ENCODE measurements at places on chromosomes 3 and 15.

- peak; percentile 73 for DNase-seq
These were observed 353.5 kb downstream of the MCTP2 start for GRCh38 chr15:94584833-94585244.

- no peak for DNase-seq
These were observed 88.9 kb upstream of the CCNL1 start for GRCh38 chr3:157248590-157249422.

- no peak for DNase-seq
These were observed 27.7 kb downstream of the EMC4 start for GRCh38 chr15:34252545-34252944.

DNA sequence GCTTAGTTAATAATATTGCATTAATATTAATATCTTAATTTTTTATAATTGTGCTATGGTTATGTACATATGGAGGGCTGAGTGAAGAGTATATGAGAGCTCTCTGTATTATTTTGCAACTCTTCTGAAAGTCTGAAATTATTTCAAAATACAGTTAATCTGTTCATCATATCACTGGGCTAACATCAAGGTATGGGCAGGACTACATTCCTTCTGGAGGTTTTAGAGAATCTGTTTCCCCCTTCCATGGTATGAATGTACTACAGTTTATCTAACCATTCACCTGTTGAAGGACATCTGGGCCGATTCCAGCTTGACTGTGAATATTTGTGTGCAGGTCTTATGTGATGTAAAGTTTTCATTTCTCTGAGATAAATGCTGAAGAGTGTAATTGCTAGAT, 5.1 kb downstream of the IL20RB start:
- no peak for DNase-seq

DNA sequence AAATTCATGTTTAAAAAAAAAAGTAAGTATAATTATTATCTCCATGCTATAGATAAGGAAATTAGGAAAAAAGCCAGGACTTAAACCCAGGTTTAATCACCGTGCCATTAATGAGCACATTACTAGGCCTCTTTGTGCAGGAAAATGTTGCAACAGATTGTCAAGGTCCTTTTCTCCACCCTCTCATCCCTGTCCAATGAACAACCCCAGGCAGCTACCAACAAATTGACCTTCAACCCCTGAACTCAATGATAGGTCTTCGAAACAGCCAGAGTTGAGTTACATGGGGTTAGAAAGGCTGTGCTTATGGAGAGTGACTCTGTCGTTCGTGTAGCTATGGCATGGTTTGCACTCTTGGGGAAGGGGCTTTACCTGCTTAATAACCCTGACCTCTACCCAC, 84.2 kb upstream of the CTNNB1 start:
- DNase-seq, result no peak

DNA sequence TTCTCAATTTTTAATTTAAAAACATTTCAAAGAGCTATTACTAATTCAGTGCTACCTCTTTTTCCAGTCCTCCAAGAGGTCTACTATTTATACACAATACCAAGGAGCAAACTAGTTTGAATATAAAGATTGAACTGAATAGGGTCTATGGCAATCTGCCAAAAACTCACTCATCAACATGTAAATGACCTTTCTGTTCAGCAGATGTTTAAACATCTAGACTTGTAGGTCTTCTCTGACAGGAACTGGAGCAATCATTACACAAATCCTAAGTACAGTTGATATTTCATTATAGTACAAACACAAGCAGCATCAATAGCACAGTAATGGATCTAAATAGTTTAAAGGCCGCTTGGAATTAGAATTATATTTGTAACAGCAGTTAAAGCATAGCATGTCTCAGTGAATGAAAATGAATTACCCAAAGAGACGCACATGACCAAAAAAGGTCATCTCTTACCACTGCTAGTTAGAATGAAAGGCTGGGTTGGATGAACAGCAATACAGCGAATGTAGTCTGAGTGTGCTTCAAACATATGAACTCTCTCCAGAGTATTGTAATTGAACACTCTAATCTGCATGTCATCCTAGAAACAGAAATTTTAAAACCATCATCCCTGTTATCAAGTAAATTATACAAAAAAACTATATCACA, 10.7 kb downstream of the COPB2 start:
- no peak for DNase-seq

DNA sequence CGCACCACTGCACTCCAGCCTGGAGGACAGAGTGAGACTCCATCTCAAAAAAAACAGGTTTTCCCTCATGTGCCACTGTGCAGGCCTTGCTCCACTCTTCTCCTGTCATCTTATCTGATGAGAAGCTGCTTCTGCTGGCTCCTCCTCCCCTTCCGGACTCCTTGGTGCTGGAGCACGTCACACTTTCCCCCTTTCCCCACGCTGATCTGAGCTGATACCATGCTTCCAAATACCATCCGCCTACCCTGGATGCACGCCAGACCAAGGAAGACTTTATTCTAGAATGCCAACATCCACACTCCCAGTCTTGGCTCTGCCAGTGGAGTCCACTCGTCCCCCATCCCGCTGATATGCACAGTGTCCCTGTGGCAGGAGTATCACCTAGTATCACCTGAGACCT, 31.3 kb downstream of the HOMER2 start:
- no peak for DNase-seq

- no peak for DNase-seq
These were observed 219.0 kb upstream of the LMCD1 start for GRCh38 chr3:8282541-8283165.

GRCh38 chr15:25790000-25790660, 73.0 kb downstream of the ATP10A start:
- DNase-seq, result peak; percentile 75

DNA sequence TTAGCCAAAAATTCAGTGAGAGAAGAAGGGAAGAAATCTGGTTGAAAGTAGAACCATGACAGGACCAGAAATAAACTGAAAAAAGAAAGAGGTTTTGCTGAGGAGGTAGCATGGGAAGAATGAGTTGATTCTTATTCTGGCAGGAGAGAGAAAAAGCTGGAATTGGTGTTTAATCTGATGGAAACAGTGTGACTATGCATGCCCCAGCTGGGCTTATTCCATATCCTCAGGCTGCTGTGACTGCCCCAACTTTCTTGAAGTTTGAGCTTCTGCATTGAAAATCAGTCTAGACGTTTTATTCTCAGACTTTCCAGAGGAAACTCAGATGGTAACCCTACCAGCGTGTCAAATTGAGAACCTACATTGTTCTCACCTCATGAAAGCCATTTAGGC, 352.5 kb upstream of the DCBLD2 start:
- DNase-seq, result no peak

DNA sequence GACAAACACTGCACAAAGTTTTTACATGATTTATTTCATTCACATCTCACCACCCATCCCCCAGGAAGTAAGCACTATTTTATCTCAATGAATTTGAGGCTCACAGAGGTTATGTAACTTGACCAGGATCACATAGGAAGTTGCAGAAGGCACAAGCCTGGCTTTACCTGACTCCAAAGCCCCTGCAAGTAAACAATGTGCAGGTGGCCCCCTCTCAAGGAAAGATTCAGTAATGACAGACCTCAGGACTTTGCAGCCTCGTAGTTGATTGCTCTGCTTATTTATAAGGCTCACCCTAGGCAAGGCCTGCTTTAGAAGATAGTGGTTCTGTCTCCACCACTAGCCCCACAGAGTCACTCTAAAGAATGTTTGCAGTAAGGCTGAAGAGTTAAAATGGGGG, 79.8 kb upstream of the MDFIC2 start:
- DNase-seq, result no peak

- no peak for DNase-seq
These were observed 342.0 kb upstream of the NR2F2 start for GRCh38 chr15:95988574-95988887.

- no peak for DNase-seq
These were observed 12.4 kb upstream of the PDE8A start for GRCh38 chr15:84969257-84969656.

GRCh38 chr15:63860155-63860554, 26.4 kb upstream of the HERC1 start:
- DNase-seq, result peak; percentile 67

DNA sequence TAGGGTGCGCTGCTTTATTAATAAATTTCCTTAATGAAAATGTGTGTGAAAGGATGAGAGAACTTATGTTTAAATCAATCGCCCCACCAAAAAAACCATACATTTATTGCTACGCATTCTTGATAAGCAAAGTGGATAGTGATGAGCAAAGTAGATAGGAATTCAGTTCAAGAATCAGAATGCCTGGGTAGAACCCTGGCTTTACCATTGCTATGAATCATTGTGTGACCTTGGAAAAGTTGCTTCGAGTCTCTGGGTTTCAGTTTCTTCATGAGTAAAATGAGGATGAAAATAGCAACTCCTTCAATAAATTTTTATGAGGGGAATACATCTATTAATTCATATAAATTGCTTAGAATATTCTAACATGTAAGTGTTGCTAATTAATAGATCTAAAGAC, 2.6 kb upstream of the ALCAM start:
- no peak for DNase-seq

DNA sequence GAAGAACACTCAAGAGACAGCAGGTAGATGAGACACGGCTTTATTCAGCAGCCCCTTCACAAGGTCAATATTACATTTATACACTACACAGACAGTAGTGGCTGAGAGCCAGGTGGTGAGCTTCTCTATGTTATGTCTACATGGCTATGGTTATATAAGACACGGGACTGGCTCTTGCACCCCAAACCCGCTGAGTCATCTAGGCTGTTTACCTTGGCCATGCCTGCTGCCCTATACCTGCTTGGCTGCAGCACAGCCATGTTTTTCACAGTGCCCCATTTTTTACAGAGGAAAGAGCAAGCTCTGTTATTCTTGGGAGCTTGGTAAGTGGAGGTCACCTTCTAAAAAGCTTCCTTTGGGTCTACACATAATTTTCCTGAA, 231.6 kb downstream of the IGSF11 start:
- DNase-seq, result no peak

DNA sequence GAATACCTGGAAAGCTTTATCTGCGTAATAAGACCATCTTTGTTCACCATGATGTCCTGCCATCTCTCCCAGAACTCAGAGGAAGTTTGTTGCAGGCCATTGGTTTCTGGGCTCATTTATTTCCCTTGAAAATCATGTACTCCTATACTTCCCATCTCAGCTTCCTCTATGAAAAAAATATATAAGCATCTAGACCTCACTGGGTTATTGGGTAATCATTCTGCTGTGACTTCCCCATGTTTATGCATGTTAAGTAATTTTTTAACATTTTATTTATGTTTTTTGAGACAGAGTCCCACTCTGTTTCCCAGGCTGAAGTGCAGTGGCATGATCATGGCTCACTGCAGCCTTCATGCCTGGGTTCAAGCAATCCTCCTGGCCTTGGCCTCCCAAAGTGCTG, 184.5 kb downstream of the ZPLD1 start:
- no peak for DNase-seq

DNA sequence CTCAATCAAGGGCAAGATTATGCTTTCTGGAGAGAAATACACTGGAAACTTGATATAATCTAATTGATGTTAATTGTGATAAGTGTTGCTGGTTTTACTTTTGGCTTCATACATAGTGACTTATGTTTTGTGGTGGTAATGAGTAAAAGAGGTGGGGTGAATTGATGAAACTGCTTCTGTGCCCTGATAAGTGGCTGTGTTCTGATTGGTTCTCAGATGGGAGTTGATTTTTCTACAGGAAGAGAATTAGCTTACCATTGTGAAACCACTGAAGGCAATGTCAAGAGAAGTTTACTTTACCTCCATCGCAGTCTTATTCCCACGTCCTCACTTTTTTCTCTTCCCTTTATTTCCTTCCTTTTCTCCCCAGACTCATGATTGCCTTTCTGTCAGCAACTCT, 23.8 kb downstream of the TMEM45A start:
- no peak for DNase-seq

- no peak for DNase-seq
These were observed 739.6 kb downstream of the NAALADL2 start for GRCh38 chr3:175598740-175599139.

GRCh38 chr15:33089878-33090757, 104.4 kb downstream of the FMN1 start:
- DNase-seq, result no peak

DNA sequence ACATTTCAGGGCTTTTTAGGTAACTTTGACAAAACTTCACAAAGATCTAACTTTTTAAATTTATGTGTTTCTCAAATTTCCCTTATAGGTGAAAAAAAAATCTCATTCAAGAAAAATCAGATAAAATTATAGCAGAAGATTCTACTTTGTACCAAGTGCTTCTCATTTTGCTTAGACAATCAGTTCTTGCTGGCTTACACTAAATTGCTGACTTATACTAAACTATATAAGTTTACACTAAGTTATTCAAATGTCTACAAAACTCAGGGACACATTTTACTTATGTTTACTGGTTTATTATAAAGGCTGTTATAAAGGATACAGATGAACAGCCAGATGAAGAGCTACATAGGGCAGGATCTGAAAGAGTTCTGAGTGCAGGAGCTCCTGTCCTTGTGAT, 195.1 kb downstream of the ZPLD1 start:
- no peak for DNase-seq

DNA sequence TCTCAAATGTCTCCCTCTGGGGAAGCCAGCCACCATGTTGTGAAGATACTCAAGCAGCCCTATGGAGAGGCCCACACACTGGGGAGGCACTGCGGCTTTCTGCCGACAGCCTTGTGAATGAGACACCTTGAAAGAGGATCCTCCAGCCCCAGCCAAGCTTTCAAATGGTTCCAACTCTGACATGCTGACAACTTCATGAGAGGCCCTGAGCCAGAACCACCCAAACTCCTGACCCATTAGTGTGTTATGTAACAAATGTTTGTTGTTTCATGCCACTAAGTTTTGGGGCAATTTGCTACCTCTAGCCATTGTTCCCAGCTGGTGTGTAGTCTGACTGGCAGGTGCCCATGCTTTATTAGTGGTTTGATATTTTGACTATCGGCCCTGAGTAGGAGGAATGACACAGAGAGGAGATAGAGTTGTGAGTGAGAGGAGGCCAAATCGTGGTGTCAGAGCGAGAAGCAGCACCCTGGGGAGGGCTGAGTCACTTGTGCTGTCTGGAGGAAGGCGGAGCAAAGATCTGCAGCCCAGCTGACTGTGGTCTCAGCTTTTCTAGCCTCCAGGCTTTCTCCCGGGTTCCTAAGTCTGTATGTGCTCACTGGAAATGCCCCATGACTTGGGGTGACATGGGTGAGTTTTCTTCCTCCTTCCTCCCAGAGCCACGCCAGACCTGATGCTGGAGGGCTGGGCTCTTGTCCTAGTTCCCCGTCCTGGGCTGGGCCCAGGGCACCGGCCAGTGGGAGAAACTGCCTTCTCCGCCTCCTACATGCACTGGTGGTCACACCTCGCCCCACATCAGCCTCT, 56.7 kb upstream of the BLM start:
- peak; percentile 84 for DNase-seq

DNA sequence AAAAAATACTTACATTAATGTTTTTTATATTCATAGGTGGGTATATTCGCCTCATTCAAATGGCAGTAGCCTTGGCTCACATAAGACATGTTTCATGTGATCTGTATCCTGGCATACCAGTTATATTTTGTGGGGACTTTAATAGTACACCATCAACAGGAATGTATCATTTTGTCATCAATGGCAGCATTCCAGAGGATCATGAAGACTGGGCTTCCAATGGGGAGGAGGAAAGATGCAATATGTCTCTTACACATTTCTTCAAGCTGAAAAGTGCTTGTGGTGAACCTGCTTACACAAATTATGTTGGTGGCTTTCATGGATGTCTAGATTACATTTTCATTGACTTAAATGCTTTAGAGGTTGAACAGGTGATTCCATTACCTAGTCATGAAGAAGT, 3.5 kb downstream of the PDE12 start:
- no peak for DNase-seq

GRCh38 chr15:41892621-41893421, 1.0 kb downstream of the SPTBN5 start:
- no peak for DNase-seq

Data from activated CD4-positive, alpha-beta T cell treated with anti-CD3 and anti-CD28 coated beads for 48 hours (primary cell).